ENCODE measurements at places on chromosomes 4 and X.

GRCh38 chrX:84956304-84956703, 47.4 kb upstream of the APOOL start:
- DNase-seq: no peak

- peak; percentile 17 for DNase-seq
Measured at GRCh38 chr4:55358668-55359067, 12.6 kb downstream of the SRD5A3 start.

- no peak for DNase-seq
Measured at GRCh38 chr4:76951672-76952010, 2.1 kb downstream of the SEPTIN11 start.

DNA sequence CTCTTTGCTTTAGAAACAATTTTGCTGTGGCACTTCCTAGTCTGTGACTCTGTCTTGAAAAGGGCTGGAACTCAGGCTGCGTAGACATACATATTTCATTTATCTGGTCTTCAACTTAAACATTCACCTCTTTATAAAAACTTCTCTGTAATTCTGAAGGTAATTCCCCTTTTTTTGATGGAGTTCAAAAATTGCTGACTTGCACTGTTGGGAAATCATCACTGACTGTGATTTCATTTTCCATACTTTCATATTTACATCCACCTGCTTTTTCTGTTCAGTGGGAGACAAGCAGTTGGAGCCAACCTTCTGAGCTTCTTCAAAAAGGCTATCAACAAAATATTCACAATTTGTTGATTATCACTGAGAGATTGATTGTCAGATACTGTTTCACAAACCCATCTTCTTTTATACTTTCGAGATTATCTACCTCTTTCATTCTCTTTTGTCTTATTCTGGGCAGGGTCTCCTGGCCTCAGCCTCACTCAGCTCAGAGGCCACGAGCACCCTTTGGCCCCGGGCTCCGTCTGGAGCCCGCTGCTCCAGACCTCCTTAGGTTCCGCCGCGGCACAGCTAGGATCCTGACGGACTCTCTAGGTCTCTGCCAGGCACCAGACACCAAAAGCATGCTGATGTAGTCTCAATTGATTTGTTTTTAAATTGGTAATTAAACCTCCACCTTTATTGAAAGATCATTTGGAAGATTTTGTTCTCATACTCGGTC, 39.7 kb upstream of the UGT2B17 start:
- no peak for DNase-seq

- no peak for DNase-seq
Measured at GRCh38 chrX:47171996-47172395, 21.6 kb upstream of the UBA1 start.

DNA sequence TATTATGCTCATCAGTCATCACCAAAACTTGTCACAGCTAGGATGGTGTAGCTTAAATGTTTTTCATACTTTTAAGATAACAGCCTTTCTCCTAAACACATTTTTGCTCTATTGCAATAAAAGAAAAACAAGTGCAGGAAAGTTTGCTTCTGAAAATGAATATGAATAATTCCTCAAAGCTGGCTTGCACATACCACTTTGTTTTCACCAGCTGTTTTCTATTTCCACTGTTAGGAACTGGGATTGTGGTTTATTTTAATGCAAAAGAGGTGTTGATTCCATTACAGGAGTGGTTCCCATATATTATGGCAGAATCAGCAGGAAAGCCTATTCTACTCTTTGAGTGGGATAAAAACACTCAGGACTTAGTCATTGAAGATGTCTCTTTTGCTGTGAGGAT, 145.9 kb downstream of the PPA2 start:
- no peak for DNase-seq

GRCh38 chr4:112766422-112766821, 129.5 kb downstream of the LARP7 start:
- no peak for DNase-seq

- no peak for DNase-seq
Measured at GRCh38 chr4:74038425-74039314, at the start of gene CXCL3. CXCL3 (minus strand) TSS chr4:74038689; CDS start chr4:74038611, 78 bp downstream.

GRCh38 chr4:91280551-91281290, 1023.0 kb upstream of the GRID2 start:
- no peak for DNase-seq

- no peak for DNase-seq
Measured at GRCh38 chr4:168167714-168168284, 75.5 kb downstream of the ANXA10 start.

- DNase-seq: no peak
Measured at GRCh38 chrX:69290292-69290691, 125.0 kb upstream of the PJA1 start.

DNA sequence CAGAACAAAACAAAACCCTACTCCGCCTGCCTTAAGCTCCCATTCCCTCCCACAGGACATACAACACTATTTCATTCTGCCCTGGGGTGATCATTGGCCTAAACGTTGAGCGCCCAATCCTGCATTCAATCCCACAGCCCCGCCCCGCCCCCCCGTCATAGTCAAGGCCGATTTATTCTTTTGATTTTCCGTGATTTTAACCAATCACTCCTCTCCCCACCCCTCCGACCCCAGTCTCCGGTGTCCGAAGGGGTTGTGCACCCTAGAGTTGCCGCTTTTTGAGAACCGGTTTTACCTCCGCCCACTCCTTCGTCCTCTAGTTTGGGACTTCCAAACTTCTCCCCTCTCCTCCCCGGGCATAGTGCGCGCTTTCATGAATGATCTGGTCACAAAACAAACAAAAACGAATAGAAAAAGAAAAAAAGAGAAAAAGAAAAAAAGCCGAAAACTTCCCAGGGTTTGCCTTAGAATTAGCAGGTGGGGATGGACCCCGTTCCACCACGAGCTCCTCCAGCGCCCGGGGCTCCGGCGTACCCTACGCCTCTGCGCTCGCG, 446 bp upstream of the UBE2A start:
- no peak for DNase-seq

DNA sequence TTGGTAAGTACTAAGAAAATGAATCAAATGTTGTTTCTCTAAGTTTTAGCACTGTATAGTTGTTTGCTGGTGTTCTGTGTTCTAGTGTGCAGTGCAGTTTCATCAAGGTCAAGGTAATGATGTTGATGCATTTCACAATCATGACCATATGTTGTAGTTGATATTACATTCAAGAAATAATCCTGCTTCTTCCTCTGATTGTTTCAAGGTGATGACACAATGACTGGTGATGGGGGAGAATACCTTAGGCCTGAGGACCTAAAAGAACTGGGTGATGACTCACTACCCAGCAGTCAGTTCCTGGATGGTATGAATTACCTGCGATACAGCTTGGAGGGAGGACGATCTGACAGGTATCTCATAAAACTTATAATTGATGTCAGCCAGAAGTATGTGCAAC, 261.6 kb downstream of the ANK2 start:
- no peak for DNase-seq

- DNase-seq: no peak
Measured at GRCh38 chr4:173420324-173420752, 21.4 kb upstream of the SCRG1 start.

DNA sequence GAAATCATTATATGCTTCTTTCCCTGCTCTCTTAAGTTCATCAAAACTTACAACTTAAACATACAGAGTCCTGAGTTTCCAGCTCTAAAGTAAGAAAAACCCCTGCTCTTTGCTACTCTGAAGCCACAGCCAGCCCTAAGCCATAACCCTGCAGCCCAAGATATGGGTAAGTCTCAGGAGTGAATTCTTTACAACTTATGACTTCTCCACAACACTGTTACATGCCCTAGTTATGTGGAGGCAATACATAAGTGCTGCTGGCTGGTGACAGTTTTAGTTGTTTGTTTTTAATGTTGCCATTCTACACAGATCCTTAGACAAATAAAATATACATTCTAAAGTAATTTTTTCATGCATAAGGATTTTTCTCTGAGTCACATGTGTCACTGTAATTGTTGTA, 100.2 kb downstream of the FBXO8 start:
- DNase-seq: no peak
